ENCODE measurements at places on chromosomes 6 and 20.

- DNase-seq = no peak
Observed at GRCh38 chr6:60695232-60695631, 1590.8 kb downstream of the KHDRBS2 start.

DNA sequence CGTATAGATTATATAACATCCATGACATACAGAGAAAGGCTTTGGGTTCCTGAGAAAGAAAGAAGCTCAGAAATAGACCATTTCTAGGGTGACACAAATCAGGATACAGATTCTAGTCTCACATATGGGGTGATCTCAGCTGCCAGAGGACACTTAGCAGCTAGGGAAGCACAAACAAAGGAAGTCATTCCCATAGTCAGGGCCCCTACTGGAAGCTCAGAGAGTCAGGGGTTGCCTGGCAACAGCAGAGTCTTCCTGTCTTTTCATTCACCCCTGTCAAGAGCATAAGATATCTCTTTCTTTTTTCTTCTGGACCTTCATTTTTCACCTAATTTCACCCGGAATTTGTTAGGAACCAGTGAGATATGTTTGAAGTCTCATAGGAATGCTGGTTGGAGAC, 81.9 kb upstream of the IYD start:
- DNase-seq = no peak

DNA sequence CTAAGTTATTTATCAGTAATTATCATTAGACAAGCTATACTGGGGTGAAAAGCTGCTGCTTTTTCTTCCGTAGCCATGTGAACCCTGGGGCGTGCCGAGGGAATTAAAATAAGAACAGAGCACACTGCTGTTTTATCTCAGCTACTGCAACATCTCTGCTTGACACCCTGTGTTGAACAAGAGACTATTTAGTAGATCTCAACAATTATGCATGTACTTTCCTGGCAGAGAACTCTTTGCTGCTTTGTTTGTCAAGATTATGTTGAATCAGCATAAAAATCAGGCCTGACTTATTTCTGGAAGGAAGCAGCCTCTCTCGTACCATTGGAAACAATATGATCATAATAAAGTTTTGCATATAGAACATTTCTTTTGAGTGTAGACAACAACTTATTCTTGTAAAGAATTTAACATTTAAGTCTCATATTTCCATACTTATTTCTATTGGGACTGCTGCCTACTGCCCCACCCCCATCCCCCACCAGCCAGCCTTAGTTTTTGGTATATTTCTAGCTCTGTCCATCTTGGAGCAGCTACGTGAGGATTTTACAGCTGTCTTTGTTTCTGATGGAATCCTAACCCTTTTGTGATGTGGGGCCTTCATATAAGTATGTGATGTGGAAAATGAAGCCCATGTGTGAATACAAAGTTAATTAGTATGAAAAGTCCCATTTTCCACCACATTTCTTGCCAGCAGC, 1011.4 kb downstream of the KIF16B start:
- DNase-seq = no peak

DNA sequence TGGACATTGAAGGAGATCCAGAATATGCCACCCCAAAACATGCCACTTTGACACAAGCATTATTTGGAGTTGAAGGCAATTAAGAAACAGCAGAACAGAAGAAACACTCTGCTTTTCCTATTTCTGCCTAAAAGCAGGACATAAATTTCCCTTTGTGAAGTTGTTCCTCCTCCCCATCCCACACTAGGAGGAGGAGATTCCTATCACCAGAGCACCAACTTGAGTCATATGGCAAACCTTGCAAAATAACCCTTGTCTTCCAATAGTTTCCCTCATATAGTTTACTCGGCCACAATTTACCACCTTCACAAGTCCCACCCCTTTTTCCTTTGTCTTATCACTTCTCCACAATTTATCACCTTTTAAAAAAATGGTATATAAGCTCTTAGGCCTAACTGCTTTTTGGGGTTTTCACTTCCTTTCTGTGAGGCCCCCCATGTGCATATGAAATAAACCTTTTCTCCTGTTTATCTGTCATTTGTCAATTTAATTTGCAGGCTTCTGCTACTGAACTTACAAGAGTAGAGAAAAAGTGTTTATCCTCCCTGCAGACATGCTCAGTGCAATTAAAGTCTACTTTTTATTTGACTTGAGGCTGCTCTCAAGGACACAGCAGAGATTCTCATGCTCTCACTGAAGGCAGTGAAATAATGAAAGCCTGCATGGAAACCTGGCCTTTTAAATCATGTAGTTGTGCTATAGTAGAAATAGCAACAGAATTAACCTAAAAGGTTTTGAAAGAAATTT, 2.8 kb upstream of the RAB23 start:
- DNase-seq = no peak

DNA sequence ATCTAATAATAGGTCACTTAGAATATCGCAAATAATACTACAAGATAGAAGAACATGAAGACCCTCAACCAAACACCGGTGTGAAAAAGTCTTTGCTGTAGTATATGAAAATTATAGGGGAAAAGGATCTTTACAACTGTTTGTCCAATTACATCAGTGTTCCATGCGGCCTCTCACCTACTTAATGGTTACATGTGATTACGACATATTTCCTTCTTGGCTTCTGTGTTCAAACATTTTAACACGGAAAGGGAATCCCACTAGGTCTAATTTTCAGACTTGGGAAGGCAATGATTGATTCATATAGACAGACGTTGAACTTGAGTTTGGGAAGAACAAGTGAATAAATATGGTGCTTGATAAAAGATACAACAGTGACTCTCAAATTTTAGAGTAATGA, 273.4 kb downstream of the KIF16B start:
- no peak for DNase-seq

GRCh38 chr6:125519367-125519766, 217.6 kb upstream of the HDDC2 start:
- no peak for DNase-seq

DNA sequence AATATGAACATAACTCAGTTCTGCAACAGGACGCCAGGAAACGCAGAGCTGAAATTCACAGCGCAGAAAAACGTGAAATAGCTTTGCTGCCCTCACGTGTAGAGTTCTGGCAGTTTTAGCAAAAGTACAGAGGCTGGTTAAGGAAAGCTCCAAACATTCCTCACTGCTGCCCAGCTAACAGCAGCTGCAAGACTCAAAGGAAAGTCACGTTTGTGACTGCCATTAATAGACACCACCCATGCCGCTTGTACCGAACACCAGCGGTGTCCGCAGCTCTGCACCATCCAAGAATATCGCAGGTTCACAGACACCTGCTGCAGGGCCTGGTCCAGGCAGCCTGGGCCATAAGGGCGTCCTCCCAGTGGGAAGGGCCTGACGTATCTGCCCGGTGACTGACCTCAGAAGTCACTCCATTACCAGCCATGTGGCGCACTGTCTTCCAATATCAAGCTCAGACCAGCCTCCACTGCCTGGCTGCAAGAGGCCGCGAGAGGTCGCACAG, 61.4 kb downstream of the WDR27 start:
- no peak for DNase-seq

- no peak for DNase-seq
Observed at GRCh38 chr20:19251506-19251905, 39.1 kb downstream of the SLC24A3 start.

GRCh38 chr20:10541668-10542411, 106.7 kb downstream of the SLX4IP start:
- DNase-seq = no peak

DNA sequence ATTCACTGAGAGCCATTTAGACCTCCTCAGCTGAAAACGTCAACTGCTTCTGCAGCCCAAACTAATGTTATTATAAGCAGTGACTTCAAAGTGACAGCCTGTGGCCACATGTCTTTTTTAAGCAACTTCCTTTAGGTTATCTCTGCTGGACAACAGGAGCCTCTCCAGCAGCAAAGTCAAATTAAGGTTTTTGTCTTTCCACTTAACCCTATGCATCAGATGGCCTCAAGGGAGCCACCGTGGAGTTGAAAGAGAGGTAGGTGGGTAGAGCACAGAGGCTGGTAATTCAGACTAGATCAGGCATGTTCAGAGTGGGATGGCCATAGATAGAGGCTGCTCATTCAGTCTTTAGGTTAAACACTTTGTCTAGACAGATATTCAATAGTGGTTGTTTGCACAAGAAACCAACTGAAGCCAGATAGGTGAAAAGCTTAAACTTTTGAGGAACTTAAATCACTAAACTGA, 300.6 kb upstream of the ECI2 start:
- no peak for DNase-seq

- DNase-seq = no peak
Observed at GRCh38 chr6:37024656-37025337, 19.3 kb downstream of the FGD2 start.

DNA sequence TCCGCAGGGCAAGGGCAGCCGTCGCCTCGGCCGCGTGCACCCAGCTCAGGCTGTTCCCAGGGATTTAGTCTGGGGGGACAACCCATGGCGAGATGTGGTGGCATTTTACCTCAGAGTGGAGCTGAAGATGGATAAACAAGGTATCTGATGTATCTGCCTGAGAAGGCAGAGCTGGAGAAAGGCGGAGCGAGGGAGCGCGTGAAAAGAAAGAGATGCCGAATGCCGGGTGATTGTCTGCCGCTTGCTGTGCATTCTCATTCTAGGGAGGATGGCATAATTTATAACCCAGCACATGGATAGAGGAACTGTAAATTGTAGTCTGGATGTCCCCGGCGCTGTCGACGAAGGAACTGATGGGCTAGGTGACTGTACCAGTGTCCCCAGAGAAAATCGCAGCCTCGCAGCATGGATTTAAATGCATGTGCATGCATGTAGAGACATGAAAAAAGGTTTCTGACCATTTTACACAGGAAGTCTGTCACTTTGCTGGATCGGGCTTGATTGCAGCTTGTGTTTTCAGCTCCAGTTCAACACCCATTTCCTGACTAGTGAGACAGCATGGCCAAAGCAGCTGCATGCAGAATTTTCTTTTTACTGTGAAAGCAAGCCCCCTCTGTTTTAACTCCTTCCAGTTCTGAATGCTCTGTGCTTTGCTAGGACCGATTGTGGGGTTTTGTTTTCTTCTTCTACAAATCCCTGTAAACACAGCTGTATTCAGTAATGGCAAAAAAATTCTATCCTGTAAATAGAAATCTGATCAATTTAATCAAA, 149.7 kb downstream of the PRL start:
- DNase-seq = no peak

GRCh38 chr6:35049900-35050756, 91.0 kb downstream of the TCP11 start:
- DNase-seq = no peak

GRCh38 chr20:45355209-45356084, 7.2 kb upstream of the SDC4 start:
- no peak for DNase-seq

- no peak for DNase-seq
Observed at GRCh38 chr20:1130058-1130694, 11.8 kb downstream of the PSMF1 start.

DNA sequence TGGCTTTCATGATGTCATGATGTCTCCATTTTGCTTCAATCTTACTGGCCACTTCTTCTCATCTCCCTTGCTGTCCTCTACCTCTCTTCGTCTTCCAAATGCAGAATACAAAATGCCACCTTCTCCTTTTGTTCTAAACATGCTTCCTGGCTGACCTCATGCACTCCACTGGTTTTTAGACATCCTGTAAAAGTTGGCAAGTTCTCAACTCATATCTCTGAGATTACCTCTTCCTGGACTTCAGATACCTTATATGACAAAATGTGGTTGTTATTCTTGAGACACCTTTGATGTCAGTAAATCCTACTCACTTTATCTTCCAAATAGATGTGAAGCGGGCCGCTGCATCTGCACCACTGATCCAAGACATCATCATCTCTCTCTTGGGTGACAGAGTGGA, 212.7 kb upstream of the FOXA2 start:
- no peak for DNase-seq

DNA sequence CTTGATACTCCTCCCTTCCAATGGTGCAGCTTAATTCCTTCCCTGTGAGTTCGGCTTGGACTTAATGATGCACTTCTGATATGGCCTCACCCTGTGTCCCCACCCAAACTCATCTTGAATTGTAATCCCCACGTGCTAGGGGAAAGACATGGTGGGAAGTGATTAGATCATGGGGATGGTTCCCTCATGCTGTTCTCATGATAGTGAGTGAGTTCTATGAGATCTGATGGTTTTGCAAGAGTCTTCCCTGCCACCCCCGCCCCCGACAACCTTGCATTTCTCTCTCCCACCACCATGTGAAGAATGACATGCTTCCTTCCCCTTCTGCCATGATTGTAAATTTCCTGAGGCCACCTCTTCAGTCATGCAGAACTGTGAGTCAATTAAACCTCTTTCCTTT, 50.3 kb upstream of the HLA-G start:
- no peak for DNase-seq

- DNase-seq = no peak
Observed at GRCh38 chr6:25254671-25255070, 24.5 kb upstream of the CARMIL1 start.

DNA sequence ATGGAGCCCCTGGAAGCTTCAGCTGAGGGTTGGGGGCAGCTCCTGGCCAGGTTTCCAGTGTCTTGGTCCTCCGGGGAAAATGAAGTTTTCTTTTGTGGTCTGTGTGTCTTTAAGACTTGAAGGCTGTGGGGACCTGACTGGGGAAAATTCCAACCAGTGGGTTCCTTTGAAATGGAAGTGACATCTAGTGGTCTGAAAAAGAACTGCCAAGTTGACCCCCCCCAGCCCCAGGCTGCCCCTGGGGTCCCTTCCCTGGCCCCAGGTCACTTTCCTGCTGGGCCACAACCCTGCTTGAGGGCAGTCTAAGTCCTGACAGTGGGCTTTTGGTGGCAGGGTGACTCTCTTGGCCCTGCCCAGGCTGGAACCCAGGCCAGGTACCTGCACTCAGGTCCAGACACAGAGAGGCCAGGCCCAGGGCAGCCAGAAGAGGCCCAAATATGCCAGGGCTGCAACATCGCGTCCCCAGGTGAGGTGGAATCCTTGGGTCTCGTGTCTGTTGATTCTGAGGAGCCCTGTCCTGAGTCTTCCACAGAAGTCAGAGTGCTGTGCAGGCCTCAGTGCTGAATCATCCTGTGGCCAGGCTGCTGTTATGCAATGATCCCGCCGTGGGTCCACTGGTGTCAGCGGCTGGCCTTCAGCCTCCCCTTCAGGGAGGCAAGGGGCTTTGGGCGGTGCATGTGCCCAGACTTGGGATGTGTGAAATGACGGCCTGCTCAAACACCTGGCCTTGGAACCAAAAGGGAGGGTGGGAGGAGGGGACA, 68.4 kb downstream of the VEGFA start:
- peak; percentile 64 for DNase-seq

DNA sequence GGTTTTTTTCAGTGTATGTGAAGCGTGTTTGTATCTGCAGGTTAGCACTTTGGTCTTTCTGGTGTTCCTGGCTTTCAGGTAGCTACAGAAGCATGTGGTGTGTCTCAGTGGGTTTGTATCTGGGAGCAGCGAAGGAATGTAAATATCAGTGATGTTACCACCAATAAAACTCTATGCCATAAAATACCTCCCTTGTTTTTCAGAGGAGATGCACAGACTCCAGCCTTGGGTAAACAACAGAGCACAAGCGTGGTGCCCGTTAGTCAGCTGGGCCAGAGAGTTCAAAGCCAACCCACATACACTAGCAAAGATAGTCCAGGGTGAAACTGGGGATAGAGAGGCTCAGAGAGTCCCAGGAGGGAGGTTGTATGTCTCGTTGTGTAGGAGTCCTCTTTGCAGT, 393.8 kb downstream of the SMOC2 start:
- DNase-seq = no peak

- DNase-seq = no peak
Observed at GRCh38 chr6:93260881-93261280, 158.5 kb downstream of the EPHA7 start.
